Pancreas (tissue), 10 donors: ENCODE measurements at places on chromosomes 3 and 15. TPM values are rescaled to one million over a fixed set of nuclear protein-coding genes. Genes with fewer than 3 reads are reported as not detected.

The LRRC31 gene
- total RNA-seq = not detected

The MUC20 gene
- 8.0 TPM for total RNA-seq

The PLCB2 gene
- 0.94 TPM for total RNA-seq

The ACKR2 gene
- total RNA-seq = 0.37 TPM

The GOLGA8G gene
- not detected for total RNA-seq

The OR5H2 gene
- not detected for total RNA-seq

The SYNPR gene
- total RNA-seq = 0.31 TPM

The GALK2 gene
- 15.8 TPM for total RNA-seq

The C3orf22 gene
- total RNA-seq = not detected

The FEZF2 gene
- total RNA-seq = not detected
